Fibroblast of gingiva (primary cell): ENCODE measurements at places on chromosomes 1 and 21.

- DNase-seq: no peak
Measured at GRCh38 chr1:19754482-19754881, 45.2 kb downstream of the TMCO4 start.

- DNase-seq: peak; percentile 10
Measured at GRCh38 chr1:167927046-167927754, 9.3 kb upstream of the DCAF6 start.

DNA sequence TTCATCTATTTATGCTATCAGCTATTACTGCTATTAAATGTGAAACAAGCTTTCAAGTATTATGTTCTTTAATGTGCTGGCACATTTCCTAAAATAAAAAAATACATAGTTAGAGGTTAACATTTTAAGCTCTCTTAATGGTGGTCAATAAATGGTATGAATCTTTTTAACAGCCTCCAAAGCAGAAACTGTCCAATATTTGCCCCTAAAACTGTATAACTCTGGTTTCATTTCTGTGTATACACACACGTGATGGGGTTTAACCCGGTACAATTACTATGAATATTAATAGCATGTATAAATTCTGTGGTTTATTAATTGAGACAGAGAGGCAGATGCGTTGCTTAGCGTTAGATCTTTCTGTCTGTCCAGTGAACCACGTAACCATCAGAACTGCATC lies 2.2 kb downstream of the ESRRG start:
- DNase-seq: no peak

DNA sequence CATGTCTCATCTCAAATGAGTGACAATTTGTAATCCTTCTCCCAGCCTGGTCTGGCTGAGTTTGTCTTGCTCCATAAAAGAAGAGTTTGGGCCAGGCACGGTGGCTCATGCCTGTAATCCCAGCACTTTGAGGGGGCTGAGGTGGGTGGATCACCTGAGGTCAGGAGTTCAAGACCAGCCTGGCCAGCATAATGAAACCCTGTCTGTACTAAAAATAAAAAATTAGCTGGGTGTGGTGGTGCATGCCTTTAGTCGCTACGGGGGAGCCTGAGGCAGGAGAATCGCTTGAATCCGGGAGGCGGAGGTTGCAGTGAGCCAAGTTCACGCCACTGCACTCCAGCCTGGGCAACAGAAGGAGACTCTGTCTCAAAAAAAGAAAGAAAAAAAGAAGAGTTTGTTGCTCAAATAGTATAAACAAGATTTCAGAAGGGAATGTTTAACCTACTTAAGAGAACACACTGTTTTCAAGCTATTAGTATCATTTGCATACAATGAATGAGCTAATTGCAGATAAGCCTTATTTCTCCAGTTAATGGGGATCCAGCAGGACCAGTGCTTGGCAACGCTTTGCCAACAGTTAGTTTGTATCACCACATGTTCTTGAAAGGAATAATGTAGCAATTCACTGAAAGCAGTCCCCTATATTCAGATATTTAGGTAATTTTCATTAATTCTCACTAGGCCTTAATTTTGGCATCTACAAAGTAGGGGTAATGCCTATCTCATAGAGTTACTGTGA lies 15.9 kb downstream of the KLHDC7A start:
- no peak for DNase-seq

DNA sequence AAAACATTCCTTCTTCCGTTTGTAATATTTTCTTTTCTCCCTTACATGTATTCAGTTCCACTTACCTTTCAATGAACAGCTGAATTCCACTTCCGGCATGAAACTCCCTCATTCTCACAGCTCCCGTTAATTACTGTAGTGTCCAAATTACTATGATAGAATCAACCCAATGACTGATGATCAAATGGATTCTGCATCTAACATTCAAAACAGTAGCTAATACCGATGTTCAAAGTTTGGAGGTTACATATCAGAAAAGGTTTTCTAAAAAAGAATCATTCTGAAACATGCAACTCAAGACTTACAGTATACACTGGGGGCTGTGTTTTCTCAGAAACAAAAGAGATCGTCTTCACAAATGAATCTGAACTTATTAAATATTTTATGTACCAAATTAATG lies 77.2 kb downstream of the PTPRC start:
- no peak for DNase-seq

GRCh38 chr1:66731170-66731865 lies 20.9 kb upstream of the DYNLT5 start:
- DNase-seq: no peak

- no peak for DNase-seq
Measured at GRCh38 chr1:96073100-96073499, 648.5 kb upstream of the PTBP2 start.

- no peak for DNase-seq
Measured at GRCh38 chr1:6783221-6783620, 2.0 kb upstream of the CAMTA1 start.

GRCh38 chr1:14788080-14788479 lies 189.6 kb downstream of the KAZN start:
- no peak for DNase-seq

DNA sequence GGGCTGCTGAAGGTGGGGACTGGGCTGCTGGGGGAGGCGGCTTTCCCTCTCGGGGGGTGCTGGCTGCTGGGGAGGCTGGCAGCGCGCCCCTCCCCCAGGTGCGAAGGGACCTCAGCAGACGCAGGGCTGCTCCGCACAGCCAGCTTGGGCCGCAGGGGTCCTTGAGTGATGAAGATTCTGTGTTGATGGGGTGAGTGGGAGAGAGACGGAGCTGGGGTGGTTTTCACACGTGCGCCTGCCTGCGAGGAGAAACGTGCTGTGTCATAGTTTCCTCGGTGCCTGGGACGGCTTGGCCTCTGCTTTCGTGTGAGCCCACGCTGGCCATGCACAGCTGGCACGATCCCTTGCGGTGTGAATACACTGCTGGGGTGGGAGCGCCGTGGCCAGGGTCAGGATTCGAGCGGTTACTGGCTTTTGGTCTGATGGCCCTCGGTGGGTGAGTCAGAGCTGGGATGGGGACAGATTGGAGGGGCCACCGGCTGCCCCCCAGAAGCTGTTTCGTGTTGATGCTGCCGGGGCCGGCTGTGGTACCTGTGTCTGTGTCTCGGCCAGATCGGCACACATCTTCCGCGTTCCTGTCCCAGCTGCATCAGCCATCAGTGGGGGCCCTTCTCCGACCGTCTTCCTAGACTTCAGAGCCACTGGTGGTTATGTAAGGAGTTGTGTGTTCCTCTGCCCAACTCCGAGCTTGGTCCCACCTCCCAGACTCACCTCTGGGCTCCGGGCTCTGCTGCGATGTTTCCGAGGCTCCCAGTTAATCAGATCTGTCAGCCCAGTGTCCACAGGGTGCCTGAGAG lies 24.9 kb downstream of the PRKCZ start:
- no peak for DNase-seq

DNA sequence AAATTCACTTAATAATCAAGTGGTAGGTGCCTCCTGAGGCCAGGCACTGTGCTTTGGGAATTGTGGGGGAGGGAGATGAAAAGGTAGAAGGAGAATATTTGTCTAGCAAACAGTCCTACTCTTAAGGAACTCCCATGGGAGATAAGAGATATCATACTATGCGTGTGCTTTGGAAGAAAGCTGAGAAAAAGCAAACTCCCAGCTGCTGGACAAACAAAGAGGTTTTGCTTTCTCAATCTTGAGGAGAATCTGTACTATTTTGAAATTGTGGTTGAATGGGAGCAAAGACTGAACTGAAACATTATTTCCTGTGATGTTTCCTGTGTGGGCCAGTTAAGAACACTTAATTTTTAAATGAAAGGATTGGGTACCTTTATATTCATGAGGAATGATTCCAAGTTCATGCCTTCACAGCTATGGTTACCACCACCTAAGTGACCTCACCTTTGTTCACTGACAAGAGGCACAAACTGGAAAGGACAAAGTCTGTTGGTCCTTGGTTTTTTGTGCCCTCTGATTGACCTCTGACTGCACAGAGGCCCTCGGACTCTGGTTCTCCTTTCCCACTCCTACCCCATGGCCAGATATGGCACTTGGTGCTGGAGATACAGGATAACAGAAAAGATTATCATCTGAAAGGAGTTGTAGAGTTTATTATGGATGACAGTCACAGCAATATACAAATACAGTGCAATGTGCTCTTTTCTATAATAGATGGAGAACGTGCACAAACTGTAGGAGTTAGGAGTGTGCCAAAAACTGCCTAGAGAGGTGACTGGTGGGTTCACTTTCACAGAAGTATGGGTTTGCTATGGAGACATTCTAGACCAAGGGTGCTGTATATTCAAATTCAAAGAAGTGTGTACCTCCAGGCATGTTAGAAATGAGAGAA lies 1.6 kb downstream of the CD53 start:
- DNase-seq: no peak

DNA sequence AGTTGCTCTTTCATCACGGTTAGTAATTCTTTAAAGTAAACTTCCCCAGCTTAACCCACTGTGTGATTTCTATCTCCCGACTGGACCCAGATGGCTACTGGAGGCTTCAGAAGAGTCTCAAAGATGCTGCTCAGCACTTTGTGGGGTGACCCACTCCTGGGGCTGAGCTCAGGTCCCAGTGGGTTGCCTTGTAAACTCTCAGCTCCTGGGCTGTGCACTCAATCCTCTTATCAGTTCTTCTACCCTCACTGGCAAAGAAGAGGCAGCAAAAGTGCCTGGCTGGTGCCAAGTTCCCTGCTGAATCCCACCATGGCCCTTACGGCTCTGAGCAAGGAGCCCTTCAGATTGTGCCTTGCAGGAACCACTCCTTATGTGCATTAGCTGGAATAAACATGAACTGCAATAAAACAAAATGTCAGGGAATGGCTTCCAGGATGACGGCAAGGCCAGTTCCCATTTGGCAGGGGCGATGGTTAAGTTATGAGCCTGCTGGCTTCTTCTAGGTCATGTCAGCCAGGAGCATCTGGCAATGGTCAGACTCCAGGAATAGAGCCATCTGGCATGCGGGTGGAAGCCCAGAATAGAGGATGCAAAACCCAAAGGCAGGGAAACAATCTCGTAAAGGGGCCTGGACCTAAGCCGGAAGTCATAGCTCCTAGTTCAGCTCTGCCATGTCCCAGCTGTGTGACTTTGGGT lies 6.8 kb downstream of the MYOC start:
- DNase-seq: peak; percentile 84

- DNase-seq: no peak
Measured at GRCh38 chr1:245099401-245099800, 55.4 kb upstream of the KIF26B start.

DNA sequence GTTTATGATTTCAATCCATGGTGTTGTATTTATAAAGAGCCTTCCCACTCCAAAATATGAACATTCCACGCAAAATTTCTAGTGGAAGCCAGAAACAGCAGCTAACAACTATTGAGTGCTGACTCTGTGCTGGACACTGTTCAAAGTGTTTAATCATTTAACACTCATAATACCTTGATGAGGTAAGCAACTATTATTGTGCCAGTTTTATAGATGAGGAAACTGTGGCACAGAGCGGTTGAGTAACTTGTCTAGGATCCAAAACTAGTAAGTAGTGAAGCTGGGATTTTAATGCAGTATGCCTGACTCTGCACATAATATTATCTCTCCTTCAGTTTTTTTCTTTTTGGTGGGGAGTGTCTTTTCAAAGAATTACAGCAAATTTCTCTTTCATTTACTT lies 228.3 kb downstream of the SLC35F3 start:
- DNase-seq: no peak

GRCh38 chr1:215360758-215361157 lies 206.3 kb upstream of the KCTD3 start:
- no peak for DNase-seq
